ENCODE measurements at places on chromosomes 4 and X.
A peak's percentile ranks its signal among the peaks of the same experiment; 100 is the strongest.

DNA sequence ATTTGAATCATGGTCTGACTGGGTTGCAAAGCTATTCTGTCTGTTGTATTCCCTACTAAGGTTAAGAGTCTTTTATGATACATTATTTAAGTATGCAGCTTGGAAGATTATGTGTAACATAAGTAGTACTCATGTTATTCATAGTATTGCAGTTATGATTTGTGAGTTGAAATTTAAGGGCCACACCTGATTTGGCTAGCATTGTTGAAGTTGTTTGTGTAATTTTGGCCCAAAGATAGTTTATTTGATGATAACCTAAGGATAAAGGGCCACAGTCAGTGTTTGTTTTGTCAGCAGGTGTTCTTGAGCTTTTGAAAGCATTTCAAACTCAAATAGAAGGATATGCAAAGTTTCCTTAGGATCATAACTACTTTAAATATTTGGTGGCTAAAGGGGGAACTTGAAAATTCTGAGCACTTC lies 38.9 kb downstream of the NUDT9 start:
- peak; percentile 5 for DNase-seq

- DNase-seq = no peak
These were observed 62.2 kb upstream of the GRPEL1 start for GRCh38 chr4:7129871-7130620.

DNA sequence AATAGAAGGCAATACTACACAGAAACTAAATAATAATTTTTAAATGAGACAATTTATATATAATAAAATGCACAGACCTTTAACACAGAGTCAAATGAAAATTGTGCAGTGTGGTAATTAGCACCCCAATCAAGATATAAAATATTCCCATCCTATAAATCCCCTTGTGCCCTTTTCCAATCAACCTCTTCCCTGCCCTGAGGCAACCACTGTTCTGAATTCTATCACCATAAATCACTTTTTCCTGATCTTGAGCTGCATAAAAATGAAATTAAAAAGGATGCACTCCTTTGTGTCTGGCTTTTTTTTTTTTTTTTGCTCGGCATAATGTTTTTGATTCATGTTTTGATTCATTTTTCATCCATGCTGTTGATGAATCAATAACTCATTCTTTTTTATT lies 107.0 kb downstream of the ATP8A1 start:
- DNase-seq = no peak

DNA sequence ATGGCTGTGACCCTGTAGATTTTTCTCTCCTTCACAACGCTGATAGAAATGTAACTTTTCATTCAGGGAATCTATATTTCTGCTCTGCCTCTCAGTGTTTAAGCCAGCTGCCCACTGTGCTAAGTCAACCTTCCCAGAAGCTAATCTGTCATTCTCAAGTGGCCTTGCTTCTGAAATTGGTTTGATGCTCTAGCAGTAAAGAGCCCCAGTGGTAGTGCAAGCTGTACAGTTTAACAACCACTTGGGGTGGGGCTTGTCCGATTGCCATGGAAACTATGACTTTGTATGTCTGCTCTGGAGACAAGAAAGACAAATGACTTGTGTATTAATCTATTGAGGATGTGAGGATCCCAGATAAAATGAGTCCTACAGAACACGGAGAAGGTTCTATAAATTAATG lies 620.9 kb upstream of the GALNT7 start:
- no peak for DNase-seq

GRCh38 chrX:122914256-122914655 lies 269.8 kb upstream of the GRIA3 start:
- DNase-seq = no peak

Data from H54 (cell line).